NAMALWA (cell line): ENCODE measurements at places on chromosomes 5 and 9.

GRCh38 chr5:14475045-14475444 is 106.5 kb upstream of the OTULINL start:
- DNase-seq, result no peak

- no peak for DNase-seq
Measured at GRCh38 chr9:3224931-3225330, 300.9 kb downstream of the RFX3 start.

GRCh38 chr5:124071039-124071438 is 559.1 kb downstream of the CSNK1G3 start:
- DNase-seq, result no peak

- no peak for DNase-seq
Measured at GRCh38 chr9:81776390-81776789, 87.0 kb upstream of the TLE1 start.
